Calu3 (cell line): ENCODE measurements at places on chromosomes 11 and 22. TPM values are rescaled to one million over a fixed set of nuclear protein-coding genes. Genes with fewer than 3 reads are reported as not detected.

Gene ZDHHC13
- total RNA-seq = 22.4 and 26.8 TPM in 2 replicates

Gene PDGFB
- total RNA-seq = 12.1 and 25.9 TPM in 2 replicates

Gene SHISAL1
- not detected in 2 replicates for total RNA-seq

Gene SPECC1L
- total RNA-seq = 52.2 and 53.4 TPM in 2 replicates

Gene C1QTNF5
- total RNA-seq = not detected in 2 replicates

Gene CASP5
- total RNA-seq = not detected in 2 replicates

Gene CDON
- total RNA-seq = 10.6 and 14.8 TPM in 2 replicates

Gene C1QTNF6
- total RNA-seq = 6.2 and 7.5 TPM in 2 replicates

Gene HBB
- total RNA-seq = not detected in 2 replicates

Gene CD3G
- not detected in 2 replicates for total RNA-seq

Gene PHF21B
- not detected in 2 replicates for total RNA-seq

Gene SLC37A2
- 2.5 and 4.3 TPM in 2 replicates for total RNA-seq

Gene BBOX1
- total RNA-seq = not detected in 2 replicates

Gene XKR3
- not detected in 2 replicates for total RNA-seq

Gene KCNJ5
- total RNA-seq = not detected in 2 replicates
